ENCODE measurements at places on chromosomes 12 and 14. TPM values are rescaled to one million over a fixed set of nuclear protein-coding genes. Genes with fewer than 3 reads are reported as not detected.

RFX4 gene
- not detected for total RNA-seq

P2RX7 gene
- total RNA-seq, result 0.18 TPM

C12orf54 gene
- not detected for total RNA-seq

ASIC1 gene
- 1.6 TPM for total RNA-seq

LTBP2 gene
- total RNA-seq, result 26.7 TPM

ARHGEF40 gene
- total RNA-seq, result 18.1 TPM

DGLUCY gene
- total RNA-seq, result 13.3 TPM

PRH2 gene
- 0.28 TPM for total RNA-seq

TMEM52B gene
- total RNA-seq, result 3.1 TPM

SERPINA5 gene
- not detected for total RNA-seq

BCL11B gene
- under 0.01 TPM for total RNA-seq

KCNH3 gene
- not detected for total RNA-seq

INHBC gene
- total RNA-seq, result not detected

TAS2R7 gene
- not detected for total RNA-seq

LRRC43 gene
- not detected for total RNA-seq

G2E3 gene
- total RNA-seq, result 19.4 TPM

COX6A1 gene
- total RNA-seq, result 396 TPM

RAP1B gene
- total RNA-seq, result 262 TPM

RAB15 gene
- total RNA-seq, result 3.3 TPM

KCNMB4 gene
- total RNA-seq, result 0.90 TPM

EFCAB11 gene
- 2.2 TPM for total RNA-seq

RPL10L gene
- not detected for total RNA-seq

FAIM2 gene
- 0.83 TPM for total RNA-seq

Data from IMR-90 (cell line).